ENCODE measurements at places on chromosomes 2 and 18.

- no peaks in the 10 kb centered on the region for H3K4me1 ChIP-seq
- DNase-seq: no peak
- H3K4me3 ChIP-seq: no peak overlapping the region
- H3K27ac ChIP-seq: no peak overlapping the region
- no peaks in the 10 kb centered on the region for H3K36me3 ChIP-seq
These were observed 100.1 kb upstream of the ASAP2 start for GRCh38 chr2:9106338-9107167.

DNA sequence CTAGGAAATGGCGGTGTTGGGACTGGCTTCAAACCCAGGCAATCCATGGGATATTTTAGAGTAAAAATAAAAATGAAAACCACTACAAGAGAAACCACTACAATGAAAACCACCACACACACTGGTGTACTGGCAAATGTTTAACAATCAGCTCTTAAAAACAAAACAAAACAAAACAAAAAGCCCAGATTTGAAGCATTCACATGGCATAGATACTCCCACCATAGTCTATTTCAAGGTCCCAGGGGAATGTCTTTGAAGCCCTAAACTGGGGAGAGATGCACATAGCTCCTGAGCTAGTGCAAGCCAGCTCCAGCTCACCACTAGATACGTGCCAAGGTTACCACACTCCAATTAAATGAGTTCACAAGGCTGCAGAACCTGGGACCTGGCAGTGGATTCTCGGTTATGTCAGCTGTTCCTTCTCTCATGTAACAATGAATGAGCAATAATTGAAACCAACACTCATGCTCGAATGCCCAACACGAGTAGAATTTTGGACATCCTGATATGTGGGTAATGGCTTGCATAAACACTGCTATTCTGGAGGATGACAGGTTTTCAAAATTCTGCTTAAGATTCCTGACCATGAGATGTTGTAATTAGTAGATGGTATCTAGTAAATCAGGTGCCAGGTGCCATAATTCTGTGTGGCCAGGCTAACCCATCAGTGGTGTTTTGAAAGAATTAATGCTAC, 102.2 kb downstream of the OSBPL6 start:
- no peaks in the 10 kb centered on the region for H3K36me3 ChIP-seq
- no peaks in the 10 kb centered on the region for H3K4me1 ChIP-seq
- H3K4me3 ChIP-seq: no peak overlapping the region
- peaks cover 8% of the 10 kb centered on the region for H3K27me3 ChIP-seq
- no peak for DNase-seq
- no peak overlapping the region for H3K27ac ChIP-seq

DNA sequence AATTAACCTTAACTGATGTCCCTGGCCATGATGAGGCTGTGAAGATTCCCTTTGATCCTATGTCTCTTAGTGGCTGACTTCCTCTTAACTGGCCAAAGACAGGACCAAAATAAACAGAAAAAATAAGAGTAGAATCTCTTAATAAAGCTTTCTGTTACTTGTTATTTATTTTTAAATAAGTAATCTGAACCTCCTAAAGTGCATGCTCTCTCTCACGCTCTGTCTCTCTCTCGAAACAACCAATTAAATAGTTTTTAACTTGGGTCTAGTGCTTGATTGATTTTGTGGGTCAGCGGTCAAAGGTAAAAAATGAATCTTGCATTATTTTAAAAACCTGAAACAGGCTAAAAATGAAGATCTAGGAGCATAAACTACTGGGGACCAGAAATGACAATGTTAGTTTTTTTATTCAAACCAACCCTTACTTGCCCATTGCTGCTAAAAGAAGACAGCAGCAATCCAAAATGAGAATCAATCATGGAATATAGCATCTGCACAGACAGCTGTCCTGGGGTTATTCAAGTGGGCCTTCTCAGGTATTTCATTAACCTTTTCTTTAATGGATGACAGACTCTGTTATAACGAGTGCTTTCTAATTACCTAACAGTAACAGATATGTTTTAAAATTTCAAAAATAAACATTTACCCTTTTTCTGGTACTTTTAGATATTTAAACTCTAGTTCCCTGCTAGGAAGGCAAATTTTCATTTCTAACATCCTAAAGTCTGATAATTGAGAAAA, 11.2 kb downstream of the GAREM1 start:
- H3K27me3 ChIP-seq: peaks cover 3% of the 10 kb centered on the region
- no peak overlapping the region for H3K27ac ChIP-seq
- H3K4me1 ChIP-seq: no peaks in the 10 kb centered on the region
- no peak overlapping the region for H3K4me3 ChIP-seq
- DNase-seq: no peak

DNA sequence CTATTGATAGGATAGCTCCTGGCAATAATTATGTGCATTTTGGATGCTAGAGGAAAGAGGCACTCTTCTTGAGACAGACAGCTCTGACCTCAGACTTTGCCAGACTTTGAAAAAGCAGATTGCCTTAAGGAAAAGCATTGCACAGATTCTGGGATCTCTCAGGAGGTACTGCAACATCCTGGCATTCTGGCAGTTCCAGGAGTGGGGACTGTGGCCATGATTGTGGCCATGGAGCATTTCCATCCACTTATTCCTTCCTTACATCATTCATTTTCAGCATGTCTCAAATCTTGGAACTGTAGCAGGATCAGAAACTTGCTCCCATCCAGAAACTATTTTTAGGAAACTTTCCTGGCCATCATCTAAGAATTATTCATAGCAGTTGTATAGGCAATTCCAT, 144.9 kb upstream of the FOSL2 start:
- H3K4me1 ChIP-seq: no peaks in the 10 kb centered on the region
- no peak overlapping the region for H3K4me3 ChIP-seq

- H3K36me3 ChIP-seq: no peaks in the 10 kb centered on the region
- no peaks in the 10 kb centered on the region for H3K4me1 ChIP-seq
- H3K4me3 ChIP-seq: no peak overlapping the region
- no peaks in the 10 kb centered on the region for H3K27me3 ChIP-seq
These were observed 123.3 kb downstream of the PRKCE start for GRCh38 chr2:45774688-45775244.
